M059J (cell line): ENCODE measurements at places on chromosomes 6 and 20.

DNA sequence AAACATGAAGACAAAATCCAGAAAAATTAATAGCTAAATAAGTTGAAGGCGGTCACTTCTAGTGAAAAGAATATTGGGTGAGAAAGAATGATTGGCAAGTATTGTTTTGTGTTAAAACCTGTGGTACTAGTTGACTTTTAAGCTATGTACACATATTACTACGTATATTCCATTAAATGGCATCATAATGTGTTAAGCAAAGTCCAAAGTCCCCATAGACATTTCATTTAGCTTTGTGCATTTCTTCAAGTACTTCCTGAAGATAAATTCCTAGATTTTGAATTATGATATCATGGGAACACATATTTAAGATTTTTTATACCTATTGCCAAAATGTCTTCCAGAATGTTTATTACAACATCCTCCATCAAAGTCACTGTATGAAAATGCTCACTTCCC is 272.7 kb upstream of the IRAK1BP1 start:
- no peak for DNase-seq

DNA sequence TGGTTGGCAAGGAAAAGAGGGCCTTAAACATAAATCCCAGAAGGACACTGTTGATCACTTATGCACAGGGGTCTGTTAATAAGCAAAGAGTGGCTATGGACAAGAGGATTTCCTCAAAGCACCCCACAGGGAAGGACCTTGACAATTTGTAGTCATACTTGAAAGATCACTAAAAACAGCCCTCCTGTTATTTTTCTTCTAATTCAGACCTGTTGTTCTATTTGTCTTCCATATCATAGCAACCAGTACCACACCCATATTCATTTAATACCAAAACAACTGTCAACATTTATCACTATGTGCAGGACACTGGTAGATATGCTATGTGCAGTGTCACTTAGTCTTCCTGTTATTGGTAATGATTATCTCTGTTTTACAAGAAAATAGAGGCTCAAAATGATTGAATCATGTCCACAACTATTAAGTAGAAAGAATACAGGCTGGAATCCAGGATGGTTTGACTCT is 3.2 kb upstream of the DYNLRB1 start:
- DNase-seq: peak; percentile 60

GRCh38 chr20:61126369-61127195 is 125.5 kb upstream of the CDH4 start:
- DNase-seq: no peak

GRCh38 chr6:53858913-53859312 is 64.1 kb downstream of the LRRC1 start:
- no peak for DNase-seq

DNA sequence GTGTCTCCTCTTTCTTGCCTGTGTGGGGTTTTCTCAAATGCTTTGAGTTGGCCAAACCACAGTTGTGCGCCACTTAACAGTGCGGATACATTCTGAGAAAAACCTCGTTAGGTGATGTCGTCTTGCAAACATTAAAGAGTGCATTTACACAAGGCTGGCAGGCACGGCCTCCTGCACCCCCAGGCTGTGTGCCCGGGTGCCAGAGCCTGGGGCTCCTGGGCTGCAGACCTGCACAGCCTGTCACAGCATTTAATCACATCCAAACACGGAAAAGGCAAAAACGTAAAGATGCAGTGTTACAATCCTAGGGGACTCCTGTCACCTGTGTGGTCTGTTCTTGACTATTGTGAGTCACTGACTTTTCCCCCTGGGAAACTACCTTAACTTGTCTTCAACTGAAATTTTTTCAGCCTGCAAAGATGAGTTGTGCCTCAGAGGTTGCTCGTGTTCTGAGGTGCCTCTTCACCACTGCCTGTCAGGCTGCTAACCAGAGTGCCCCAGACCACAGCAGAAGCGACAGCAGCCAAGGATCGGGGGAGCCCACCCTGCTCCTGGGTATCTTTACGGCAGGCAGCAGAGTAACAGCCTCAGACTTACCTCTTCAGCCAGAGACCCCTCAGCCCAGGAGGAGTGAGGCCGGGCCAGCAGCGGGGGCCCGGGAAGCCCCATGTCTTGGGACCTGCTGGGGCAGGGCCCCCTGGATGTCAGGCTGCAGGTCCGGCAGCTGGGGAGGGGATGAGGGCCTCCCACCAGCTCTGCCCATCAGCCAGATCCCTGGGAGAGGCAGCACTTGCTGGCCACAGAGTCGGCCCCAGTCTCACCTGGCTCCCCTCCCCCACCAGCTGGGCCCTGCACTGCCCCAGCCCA is 683 bp upstream of the C20orf204 start:
- DNase-seq: no peak

- no peak for DNase-seq
These were observed 17.9 kb upstream of the MAP7 start for GRCh38 chr6:136568129-136568528.

DNA sequence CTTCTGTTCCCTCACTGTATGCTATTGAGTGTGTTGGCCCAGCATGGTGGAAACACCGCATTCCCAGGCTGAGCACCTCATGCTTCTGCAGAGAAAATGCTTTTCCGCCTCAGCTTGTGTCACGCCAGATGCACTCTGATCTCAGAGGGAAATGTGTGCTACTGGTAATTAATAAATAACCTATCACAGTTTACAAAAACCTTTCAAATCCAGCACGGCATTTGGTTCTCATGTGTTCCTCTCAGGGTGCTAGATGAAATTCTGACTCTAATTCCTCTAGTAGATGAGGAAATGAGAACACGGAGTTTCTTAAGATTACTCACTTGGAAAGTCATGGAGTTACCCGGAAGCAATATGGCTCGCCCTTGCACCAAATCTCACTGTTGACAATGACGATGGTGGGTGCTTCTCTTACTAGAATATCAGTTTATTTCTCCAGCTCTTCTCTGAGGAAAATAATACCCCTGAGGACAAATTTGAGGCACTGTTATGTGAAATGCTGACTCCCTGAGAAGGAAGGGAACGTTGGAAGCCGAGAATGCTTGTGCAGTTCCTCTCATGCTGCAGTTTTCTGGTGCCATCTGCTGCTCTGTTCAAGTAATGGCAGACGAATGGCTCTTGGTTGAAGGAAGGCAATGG is 116.6 kb downstream of the RNF144B start:
- DNase-seq: peak; percentile 87

- no peak for DNase-seq
These were observed 709 bp upstream of the ZNF76 start for GRCh38 chr6:35258858-35259193.

GRCh38 chr20:61353261-61354000 is 101.4 kb downstream of the CDH4 start:
- DNase-seq: peak; percentile 81

- no peak for DNase-seq
These were observed 69.3 kb downstream of the LY86 start for GRCh38 chr6:6657820-6658217.

DNA sequence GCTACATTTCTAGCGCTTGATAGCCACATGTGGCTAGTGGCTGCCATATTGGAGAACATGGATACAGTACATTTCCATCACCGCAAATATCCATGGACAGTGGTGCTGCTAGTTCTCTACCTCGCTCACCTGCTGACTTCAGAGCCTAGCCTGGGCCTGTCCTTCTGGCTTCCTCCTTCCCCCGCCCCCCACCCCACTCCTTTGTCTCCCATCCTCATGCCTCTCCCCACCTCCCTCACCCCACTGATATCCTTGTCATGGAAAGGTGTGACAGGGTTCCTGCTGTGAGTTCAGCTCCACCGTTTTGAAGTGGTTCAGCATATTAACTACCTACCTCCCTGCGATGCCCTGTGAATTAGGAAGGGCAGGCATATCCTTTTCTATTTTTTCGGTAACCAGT is 14.2 kb downstream of the NKX2-2 start:
- no peak for DNase-seq

DNA sequence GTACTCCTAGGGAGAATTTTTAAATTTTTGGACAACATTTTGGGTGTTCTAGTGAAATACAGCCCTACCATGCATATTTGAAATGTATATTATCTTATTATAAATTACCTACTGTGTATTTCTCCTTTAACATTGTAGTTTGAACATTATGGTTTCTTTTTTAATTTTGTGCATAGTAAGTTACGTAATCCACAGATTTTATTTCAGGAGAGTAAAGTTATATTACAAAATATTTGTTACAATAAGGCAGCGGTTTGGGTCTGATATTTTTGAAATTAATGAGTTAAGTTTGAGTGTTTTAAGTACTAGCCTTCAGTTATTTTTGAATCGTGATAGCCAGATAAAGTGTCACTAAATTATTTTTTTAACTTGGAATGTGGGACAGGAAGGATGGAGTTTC is 7.3 kb upstream of the SOX4 start:
- DNase-seq: no peak

DNA sequence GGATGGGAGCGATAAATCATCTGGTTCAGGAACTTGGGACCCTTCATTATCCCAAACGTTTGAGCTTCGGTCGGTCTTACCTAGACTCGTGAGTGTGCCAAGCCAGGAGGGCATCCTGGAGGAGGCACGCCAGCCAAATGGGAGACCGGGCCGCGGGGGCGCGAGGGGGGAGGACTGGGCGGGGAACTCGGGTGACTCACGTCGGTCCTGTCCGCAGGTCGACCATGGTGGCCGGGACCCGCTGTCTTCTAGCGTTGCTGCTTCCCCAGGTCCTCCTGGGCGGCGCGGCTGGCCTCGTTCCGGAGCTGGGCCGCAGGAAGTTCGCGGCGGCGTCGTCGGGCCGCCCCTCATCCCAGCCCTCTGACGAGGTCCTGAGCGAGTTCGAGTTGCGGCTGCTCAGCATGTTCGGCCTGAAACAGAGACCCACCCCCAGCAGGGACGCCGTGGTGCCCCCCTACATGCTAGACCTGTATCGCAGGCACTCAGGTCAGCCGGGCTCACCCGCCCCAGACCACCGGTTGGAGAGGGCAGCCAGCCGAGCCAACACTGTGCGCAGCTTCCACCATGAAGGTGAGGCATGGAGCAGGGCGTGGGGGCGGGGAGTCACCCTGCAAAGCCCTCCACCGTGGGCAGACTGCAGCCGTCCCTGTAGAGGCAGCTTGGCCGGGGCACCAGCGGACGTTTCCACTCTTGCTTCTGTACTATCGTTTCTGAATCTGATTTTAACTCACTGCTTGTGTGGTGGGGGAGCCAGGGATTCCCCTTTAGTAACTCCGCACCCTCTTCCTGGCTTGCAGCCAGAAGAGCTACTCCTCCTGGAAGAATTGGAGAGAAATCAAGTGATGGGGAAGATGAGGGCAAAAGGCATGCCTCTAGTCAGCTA is 2.7 kb downstream of the BMP2 start:
- peak; percentile 42 for DNase-seq

GRCh38 chr6:31700740-31701401 is 2.3 kb downstream of the ABHD16A start:
- no peak for DNase-seq

DNA sequence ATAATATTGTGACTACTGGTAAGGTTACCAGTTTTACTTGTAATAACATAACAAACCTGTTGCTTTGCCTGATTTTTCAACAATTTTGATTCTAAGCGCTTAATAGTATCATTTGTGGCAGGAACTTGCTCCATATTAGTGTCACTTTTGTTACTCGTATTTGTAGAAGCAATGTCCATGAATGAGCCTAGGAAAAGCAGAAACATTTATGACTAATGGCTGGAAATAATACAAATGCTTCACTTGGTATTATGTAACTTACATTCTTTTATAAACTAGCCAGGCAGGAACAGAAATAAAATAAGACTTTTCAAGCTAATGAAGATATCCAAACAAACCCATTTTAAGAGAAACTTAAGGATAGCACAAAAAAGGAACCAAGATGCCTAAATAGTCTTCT is 38.9 kb downstream of the MAP3K7 start:
- no peak for DNase-seq

- DNase-seq: peak; percentile 98
These were observed 17.9 kb downstream of the ABHD12 start for GRCh38 chr20:25372584-25373336.

DNA sequence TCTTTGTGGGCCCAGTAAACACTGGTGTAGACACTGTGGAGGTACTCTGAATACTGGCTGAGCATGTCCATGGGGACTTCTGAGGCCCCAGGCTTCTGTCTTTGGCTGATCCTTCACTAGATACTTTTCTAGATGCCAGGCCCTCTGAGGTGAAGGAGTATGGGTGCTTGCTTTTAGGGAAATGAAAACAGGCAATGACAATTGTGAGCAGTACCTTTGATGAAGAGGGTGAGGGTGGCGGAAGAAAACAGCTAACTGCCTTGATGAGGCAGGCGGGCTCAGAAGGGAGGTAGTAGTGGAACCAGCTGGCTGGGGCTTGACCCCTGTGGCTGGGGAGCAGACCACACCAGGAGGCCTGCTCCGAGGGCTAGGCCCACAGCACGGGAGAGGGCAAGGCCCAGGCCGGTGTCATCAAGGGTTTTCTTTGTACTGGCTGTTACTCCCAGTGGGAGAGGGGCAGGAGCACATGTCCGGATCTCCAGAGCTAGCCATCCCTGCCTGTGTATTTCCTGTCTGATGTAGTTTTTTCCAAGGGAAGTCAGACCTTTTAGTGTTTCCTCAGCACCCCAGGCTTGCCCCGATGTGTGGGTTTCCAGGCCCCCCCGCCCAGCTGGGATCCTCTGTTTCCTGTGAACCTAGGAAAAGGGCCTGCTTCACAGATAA is 3.9 kb downstream of the PLCG1 start:
- peak; percentile 42 for DNase-seq

- DNase-seq: no peak
These were observed 46.0 kb upstream of the ADGRG6 start for GRCh38 chr6:142255785-142256184.

DNA sequence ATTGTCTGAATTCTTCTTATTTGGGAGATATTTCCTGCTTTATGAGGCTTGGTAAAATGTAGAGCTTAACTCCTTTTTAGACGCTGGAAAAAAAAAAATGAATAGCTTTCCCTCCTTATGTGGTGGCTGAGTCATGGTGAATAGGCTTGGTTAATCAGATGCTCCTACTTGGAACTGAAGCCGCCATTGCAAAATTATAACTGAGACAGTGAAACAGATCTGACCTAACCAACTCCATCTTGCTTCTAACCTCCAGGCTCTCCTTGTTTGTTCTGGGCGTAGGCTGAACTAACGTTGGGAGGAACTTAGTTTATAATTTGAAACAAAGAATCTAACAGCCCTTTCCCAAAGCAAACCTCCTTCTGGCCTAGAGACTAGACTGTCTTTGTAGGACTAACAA is 43.2 kb upstream of the PLCB4 start:
- DNase-seq: peak; percentile 89
